ENCODE measurements at places on chromosomes 13 and 19. TPM values are rescaled to one million over a fixed set of nuclear protein-coding genes. Genes with fewer than 3 reads are reported as not detected.
A peak's percentile ranks its signal among the peaks of the same experiment; 100 is the strongest.

DNA sequence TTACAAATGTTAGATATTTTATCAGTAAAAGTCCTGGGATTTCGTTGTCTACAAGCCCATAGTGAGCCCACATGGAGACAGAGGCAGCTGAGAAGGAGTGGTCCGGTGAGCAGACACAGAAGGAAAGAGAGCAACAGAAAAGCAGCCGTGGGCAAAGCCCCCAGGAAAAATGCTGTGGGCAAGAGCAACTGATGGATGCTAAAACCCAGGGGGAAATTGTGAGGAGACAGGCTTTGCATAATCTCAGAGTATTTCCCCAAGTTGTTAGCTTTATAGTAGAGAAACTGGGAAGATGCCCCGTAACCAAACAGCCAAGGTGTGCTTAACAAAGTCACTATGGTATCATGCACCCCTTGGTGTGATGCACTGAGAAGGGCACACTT lies 35.1 kb downstream of the GJA3 start:
- no peak for DNase-seq

GRCh38 chr13:101919541-101920181 lies 467.2 kb downstream of the ITGBL1 start:
- DNase-seq, result peak; percentile 21

DNA sequence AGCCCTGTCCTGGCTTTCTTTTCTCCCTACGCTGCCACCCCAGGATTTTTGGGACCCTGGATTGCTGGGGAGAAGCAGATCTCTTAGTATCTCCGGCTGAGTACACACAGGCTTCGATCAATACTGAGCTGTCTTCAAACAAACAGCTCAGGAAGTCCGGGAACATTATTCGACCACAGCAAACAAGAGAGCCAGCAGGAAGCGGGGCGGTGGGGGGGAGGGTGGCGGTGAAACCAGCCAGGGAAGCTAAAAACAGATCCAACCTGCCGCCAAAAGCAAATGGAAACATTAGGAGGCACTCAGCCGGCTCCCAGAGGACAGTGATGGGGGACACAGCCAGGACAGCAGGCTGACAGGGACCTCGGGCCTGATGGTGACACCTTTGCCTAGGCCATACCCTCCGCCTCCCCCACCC lies 12.2 kb upstream of the BCAM start:
- DNase-seq, result no peak

DNA sequence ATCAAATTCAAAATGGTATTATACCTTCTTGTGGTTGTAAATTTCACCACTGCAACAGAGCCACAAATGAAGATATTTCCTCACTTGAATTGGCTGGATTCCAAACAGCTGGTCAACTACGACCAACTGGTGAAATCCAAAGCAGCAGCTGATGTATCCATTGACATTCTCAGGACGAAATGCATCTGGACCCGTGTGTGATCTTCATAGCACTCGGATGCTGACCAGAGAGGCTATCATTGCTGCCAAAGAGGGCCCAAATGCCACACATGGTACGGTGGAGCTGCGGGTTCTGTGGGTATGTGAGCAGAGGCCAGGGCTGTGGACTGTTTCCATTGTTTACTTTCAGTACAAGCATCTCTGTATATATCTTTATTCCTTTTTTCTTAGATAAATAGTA lies 25.6 kb upstream of the PCCA start:
- peak; percentile 72 for DNase-seq

- DNase-seq, result no peak
These were observed 1.1 kb upstream of the MVB12A start for GRCh38 chr19:17418710-17419109.

DNA sequence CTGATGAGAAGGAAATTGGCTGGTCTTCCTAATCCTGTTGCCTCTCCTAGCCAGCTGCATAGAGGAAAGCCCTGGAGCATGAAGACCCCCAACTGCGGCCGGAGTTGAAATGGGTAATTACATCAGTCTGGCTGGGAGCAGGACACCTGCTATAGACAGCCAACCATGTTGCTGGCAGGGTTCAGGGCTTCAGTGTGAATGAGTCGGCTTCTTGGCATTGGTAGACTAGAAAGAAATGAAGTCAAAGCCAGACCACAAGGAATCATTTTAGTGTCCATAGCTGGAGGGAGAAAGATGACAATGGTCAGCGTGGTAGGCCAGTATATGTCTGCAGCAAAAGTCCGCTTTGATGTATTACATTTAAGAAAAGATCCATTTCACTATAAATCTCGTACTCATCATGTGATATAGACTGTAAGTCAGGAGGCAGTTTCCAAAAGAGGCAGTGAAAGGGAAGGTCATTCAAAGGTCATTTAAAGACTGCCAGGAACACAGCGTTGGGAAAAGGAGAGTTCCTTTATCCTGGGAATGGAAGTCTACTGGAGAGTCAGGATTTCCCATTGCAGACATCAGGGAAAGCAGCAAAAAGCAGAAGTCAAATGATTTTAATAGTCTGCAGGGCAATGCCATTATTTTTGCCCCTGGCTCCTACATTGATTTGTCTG lies 262.7 kb downstream of the DNAJC15 start:
- DNase-seq, result peak; percentile 41

The CCNE1 gene
- 8.3 TPM for total RNA-seq

The ISOC2 gene
- total RNA-seq, result 64.3 TPM

The CILP2 gene
- total RNA-seq, result 0.60 TPM

The ADAMTS10 gene
- 10.7 TPM for total RNA-seq

The NLRP9 gene
- total RNA-seq, result not detected

The FGF14 gene
- 0.70 TPM for total RNA-seq

The ZNF699 gene
- total RNA-seq, result 10.9 TPM

The KCTD4 gene
- total RNA-seq, result 8.5 TPM
